ENCODE measurements at places on chromosomes 5 and 9.

- DNase-seq: no peak
Measured at GRCh38 chr5:123012321-123012720, 24.2 kb downstream of the PPIC start.

DNA sequence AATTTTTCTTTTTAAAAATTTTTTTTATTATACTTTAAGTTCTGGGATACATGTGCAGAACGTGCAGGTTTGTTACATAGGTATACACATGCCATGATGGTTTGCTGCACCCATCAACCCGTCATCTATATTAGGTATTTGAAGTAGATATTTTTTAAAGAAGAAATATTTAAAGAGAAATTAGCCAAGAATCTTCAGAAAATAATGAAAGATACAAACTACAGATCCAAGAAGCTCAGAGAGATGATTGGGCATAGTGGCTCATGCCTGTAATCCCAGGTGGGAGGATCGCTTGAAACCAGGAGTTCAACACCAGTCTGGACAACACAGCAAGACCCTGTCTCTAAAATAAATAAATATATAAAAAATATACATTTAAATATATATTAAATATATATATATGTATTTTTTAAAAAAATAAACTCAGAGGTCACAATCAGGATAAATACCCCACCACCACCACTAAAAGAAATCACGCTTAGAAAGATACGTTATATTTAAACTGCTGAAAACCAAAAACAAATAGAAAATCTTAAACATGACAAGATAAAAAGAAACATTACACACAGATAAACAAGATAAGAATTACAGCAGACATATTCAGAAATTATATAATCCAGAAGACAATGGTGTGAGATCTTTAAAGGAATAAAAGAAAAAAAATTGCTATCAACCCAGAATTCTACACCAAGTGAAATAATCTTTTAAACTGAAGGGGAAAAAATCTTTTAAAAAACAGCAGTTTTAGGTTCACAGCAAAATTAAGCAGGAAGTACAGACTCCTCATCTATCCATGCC lies 57.5 kb downstream of the CSF2 start:
- DNase-seq: no peak

GRCh38 chr5:66807743-66808142 lies 211.6 kb downstream of the MAST4 start:
- DNase-seq: no peak

DNA sequence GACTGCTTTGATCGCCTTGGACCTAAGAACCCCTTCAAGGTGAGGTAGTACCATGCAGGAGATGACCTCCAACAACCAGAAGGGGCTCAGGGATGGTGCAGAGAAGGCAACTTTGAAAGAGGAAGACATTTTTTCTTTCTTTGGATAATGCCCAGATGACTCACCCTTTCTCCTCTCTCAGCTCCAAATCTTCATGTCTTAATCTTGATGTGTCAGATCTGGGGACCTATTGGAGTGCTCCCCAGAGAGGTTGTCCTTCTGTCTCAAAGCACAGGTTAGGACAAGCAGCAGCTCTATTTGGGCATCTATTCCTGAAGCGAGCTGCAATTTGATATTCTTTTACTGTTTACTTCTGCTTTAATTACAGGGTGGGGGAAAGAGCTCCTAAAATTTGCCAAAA lies 229.9 kb upstream of the MAP3K1 start:
- no peak for DNase-seq

DNA sequence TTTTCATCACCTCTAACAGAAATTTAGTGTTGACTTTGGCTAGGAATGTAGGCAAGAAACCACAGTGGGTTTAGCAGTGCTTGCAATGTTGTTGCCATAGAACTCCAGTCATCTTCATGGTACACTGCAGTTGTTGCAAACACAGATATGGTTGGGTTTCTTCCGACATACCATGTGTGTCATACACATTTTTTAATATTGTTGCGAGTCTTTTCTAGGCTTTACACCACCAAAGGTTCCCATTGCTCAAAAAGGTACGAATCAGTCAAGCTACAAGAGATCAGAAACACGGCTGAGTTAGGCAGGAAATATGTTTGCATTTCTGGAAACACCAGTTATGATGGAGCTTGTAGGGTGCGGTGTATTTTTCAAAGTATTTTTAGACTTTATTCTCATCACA lies 172.4 kb downstream of the SYK start:
- DNase-seq: no peak

DNA sequence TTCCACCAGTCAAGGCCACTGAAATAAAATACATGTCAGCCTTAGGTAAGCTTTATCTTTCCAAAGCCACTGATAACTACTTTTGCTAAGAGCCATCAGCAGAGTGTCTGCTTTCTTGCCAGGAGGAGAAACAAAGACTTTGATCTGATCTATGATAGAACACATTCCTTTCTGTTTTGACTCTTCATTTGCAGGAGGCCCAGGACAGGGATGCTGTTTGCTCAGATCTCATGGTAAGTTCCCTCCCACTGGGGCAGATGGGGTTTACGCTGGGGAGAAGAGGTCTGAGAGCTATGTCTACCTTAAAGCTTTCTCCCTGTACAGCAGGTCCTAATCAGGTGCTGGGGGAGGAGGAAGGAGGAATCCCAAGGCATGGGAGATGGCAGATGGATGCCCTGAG lies 497.6 kb downstream of the NTRK2 start:
- no peak for DNase-seq

DNA sequence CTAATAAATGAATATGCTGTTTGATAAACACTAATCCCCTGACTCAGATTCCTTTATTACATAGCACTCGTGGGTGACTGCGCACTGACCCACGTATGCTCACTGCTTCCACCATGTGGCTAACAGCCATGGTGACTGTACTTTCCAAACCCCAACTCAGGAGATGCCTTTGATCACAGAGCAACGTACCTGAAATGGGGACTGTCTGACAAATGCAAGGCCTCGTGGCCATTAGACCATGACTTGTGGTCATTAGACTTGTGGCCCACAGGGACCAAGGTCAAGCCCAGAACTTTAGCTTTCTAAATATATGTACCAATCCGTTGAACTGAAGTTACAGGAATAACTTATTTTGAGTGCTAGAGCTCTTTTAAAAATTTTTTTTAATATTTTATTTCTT lies 46.6 kb downstream of the CYFIP2 start:
- DNase-seq: peak; percentile 49

DNA sequence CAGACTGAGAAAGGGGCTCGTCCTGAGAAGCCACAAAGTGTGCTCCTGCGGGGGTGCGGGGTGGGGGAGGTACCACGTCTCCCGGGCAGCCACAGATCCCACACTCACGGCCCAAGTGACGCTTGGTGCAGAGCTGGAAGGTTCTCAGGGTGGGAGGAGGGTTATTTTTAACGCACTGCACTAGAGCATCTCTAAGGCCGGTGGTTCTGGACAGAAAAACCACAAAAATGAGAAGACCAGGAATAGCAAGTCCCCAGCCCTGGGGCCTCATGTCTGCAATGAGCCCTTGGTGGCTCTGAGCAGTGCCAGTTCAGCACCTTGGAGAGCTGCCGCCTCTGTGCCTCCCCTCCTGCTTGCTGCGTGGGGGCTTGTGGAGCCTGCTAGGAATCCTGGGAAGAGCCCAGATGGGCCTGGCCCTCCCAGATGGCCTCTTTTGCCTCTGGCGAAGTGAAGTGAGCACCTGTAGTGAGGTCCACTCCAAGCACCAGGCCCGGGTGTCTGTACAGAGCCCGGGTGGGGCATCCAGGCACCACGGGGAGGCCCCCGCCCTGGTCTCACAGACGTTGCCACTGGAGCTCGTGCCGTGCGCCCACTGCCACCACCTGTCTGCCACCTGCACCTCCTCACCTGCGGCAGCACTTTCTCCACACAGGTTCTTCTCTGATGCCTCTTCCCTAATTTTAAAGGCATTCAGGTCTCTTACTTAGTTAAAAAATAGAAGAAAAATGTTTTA lies 48.9 kb upstream of the CACNA1B start:
- no peak for DNase-seq

GRCh38 chr5:126445502-126446174 lies 22.4 kb downstream of the GRAMD2B start:
- DNase-seq: no peak

DNA sequence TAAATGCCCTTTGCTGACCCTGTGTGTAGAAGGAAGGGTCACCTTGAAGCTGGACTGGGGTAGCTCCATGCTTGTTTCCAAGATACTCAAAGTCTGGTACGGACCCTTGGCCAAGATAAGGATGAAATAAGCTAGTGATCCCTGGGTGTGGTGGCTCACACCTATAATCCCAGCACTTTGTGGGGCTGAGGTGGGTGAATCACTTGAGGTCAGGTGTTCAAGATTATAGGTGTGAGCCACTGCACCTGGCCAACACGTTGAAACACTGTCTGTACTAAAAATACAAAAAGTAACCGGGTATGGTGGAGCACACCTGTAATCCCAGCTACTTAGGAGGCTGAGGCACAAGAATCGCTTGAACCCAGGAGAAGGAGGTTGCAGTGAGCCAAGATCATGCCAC lies 33.3 kb downstream of the ACOT12 start:
- no peak for DNase-seq

GRCh38 chr9:100455470-100455869 lies 17.5 kb upstream of the TMEFF1 start:
- no peak for DNase-seq

DNA sequence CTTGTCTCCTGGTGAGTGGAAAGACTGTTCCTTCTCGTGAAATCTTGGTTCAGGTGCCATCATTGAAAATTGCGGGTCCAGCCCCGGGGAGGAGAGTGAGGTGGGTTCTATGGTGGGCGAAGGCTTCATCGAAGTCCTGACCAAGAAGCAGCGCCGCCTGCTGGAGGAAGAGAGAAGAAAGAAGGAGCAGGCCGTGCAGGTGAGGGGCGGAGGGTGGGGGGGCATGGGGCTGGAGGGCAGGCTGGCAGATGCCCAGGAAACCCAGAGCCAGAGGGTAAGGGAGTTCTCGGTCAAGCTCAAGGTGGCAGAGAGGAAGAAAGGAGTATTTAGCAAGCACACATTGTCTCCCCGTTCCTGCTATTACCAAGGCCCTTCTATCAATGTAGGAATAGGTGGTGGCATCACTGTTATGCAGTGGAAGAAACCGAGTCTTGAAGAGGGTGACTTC lies 24.3 kb upstream of the POMT1 start:
- peak; percentile 27 for DNase-seq

GRCh38 chr5:18797222-18797621 lies 1163.0 kb downstream of the TAF11L14 start:
- no peak for DNase-seq

- no peak for DNase-seq
Measured at GRCh38 chr5:17679597-17680203, 45.4 kb downstream of the TAF11L14 start.

GRCh38 chr5:159403906-159404681 lies 73.8 kb upstream of the IL12B start:
- DNase-seq: no peak

DNA sequence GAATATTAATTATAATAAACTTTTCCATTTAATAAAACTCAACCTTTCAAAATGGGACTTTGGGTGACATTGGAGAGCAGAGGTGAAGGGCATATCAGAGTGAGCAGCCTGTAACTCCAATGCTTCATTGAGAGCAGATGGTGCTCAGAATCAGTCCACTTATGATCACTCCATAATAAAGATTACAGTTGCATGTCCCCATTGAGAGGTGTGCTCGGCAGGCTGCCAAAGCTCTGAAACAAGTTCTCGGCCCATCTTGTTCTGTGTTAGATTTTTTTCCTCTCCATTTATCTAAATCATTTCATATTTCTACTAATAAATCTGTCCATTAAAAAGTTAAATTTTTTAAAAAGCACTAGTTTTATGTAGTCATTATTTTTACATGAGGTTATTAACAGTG lies 1786.4 kb upstream of the WWC1 start:
- no peak for DNase-seq

- DNase-seq: no peak
Measured at GRCh38 chr5:61246768-61247307, 84.6 kb upstream of the SMIM15 start.

GRCh38 chr5:143219696-143220095 lies 183.8 kb downstream of the NR3C1 start:
- DNase-seq: no peak

GRCh38 chr9:98413084-98413483 lies 157.6 kb upstream of the TBC1D2 start:
- no peak for DNase-seq

Measured in activated T-helper 1 cell treated with anti-CD3 and anti-CD28 coated beads, Interleukin-12 subunit alpha, Interleukin-12 subunit beta, Interleukin-2, Interleukin-4 antibody, amounts not matched to agents 30 ng/mL and 10 ng/mL and 1 ng/mL, durations not matched to agents 14 hours and 24 hours and 36 hours (primary cell).